MV-4-11 (cell line): ENCODE measurements at places on chromosomes 16 and 17.

GRCh38 chr17:79811868-79812352 lies 15.0 kb upstream of the CBX8 start:
- no peak for DNase-seq

GRCh38 chr17:12365805-12366204 lies 299.9 kb upstream of the MYOCD start:
- DNase-seq: no peak

GRCh38 chr17:72617557-72617956 lies 474.9 kb downstream of the SLC39A11 start:
- no peak for DNase-seq

GRCh38 chr17:65544672-65545071 lies 16.8 kb downstream of the AXIN2 start:
- no peak for DNase-seq

GRCh38 chr16:85301231-85301630 lies 189.0 kb upstream of the CIBAR2 start:
- DNase-seq: no peak

DNA sequence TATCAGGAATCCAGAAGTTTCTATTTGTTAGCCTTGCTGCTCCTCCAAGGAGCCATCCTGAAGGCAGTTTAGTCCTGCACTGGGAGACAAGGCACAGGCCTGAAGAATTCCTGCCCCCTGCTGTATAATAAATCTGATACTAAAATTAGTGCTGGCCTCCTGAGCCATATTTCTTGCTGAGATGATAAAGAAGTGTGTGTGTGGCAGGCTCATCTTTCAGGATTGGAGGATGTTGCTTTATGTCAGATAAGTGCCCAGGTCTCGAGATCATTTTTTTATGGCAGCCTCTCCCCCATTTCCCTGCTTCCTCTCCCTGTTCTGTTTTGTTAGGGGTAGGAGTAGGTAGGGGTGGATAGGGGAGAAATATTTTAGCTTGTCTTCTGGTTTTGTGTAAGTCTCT lies 26.0 kb downstream of the MSI2 start:
- DNase-seq: no peak

DNA sequence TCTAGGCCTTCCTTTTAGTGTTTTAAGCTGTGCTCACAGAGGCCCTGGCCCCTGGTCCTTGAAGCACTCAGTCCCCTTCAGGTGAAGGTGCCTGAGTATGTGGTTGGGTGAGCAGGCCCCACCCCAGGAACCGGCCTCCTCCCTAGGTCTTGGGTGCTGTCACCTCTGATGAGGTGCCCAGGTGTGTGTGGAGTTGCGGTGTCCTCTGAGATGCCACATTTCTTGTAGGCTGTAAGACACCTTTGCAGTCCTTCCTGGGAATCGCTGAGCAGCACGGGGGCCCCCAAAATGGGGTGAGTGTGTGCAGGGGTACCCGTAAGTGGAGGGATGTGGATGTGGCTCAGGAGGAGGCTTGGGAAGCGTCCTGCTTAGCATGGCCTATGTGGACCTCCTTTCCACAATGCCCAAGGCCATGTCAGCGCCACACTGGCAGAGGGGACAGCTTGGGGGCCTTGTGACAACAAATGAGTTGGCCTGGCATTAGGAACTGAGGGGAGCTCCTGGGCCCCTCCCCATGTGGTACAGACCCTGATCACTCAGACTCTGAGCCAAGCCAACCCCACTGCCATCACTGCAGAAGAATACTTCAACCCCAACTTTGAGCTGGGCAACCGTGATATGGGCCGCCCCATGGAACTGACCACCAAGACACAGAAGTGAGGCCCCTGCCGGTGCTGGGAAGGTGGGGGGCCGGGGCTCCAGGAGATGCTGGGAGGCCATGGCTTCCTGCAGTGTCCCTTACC lies 11.2 kb downstream of the CORO6 start:
- DNase-seq: no peak

- peak; percentile 90 for DNase-seq
Measured at GRCh38 chr16:70520612-70521297, 2.6 kb downstream of the COG4 start.

DNA sequence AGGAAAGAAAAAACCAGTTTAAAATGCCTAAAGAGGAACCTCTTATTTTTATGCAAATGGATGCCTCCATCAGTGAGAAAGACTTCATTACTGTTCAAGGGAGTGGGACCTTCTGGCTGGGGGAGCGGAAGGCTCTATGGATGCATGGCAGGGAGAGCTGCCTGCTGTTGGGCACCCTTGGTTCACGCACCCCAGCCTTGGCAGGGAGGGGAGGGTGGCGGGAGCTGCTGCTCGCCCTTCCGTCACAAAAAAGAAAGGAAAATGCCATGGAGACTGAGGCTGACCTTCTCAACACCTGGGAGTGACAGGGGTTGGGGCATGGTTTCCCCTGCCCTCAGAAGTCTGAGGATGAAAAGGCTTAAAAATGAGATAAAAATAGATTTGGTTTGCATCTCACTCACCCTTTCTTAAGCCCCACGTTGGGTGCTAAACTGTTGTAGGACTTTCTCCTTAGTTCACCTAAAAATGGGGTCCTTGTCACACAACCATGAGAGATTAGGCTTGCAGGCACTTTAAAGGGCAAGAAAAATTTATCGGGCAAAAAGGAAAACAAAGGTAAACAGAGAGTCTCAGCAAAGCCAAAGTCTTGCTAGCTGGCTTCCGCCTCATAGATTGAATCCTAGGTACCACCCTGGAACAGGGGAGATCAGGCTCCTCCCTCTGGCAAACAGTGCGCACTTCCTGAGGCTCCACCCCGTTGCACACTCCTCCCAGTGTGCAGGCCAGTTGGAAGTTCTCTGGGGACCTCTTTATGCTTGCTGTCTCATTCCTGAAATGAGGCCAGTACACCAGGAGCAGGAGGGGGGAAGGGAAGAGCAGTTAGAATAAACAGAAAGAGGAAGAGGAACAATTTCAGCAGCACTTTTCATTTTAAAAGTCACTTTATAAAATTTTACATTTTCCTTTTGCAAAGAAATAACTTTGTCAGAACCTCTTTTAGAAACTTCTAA lies 31.6 kb downstream of the PHKB start:
- peak; percentile 96 for DNase-seq

GRCh38 chr16:88804552-88805339 lies 1.2 kb downstream of the CDT1 start:
- DNase-seq: no peak

GRCh38 chr17:16272111-16272840 lies 55.3 kb downstream of the PIGL start:
- no peak for DNase-seq

DNA sequence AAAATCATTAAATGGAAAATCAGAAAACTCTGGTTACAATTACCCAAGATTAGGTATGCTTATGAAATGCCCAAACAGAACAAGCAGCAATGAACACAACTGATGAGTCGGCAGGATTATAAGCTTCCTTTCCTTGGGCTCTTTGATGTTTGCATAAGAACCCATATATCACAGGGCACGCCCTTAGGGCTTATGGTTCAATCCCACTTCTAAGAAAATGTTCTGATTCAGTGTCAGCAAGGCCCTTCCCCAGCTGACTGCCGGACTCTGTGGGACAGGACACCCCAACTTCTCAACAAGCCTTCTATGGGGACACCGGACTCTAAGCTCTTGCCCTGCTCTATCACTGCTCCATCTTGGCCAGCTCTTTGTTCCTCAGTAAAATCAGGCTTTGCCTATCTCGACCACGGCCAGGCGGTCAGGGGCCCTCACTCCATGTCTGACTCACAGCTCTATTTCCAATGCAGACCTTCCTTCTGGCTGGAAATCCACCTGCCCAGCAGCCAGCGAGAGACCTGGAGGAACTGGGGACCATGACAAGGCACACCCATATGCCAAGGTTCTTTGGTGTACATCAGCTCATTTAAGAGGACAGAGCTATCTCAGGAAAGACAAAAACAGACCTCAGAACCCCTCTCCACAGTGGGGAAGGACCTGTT lies 26.8 kb downstream of the LITAFD start:
- DNase-seq: peak; percentile 65

- no peak for DNase-seq
Measured at GRCh38 chr16:56190048-56190676, 1.1 kb upstream of the GNAO1 start.

DNA sequence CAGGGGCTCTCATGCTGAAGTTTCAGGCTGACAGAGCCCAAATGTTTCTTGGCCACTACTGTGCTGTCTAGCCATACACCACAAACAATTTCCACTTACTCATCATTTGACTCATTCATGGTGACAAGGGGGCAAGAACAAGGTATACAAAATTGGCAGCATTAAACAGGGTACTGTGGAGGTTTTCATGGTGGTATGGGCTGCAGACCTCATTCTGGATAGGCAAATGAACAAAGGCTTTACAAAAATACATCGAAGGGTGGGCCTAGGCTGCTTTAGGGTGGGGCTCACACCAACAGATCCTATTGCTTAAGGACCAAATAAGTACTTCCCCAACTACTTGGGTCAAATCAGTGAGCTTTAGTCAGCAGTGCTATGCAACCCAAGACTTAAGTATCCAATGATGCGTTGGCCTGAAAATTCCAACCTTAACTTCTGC lies 53.0 kb downstream of the N4BP1 start:
- DNase-seq: peak; percentile 47
